ENCODE measurements at places on chromosomes 6 and 20.

- DNase-seq = no peak
Observed at GRCh38 chr20:4569865-4570264, 151.8 kb upstream of the PRND start.

DNA sequence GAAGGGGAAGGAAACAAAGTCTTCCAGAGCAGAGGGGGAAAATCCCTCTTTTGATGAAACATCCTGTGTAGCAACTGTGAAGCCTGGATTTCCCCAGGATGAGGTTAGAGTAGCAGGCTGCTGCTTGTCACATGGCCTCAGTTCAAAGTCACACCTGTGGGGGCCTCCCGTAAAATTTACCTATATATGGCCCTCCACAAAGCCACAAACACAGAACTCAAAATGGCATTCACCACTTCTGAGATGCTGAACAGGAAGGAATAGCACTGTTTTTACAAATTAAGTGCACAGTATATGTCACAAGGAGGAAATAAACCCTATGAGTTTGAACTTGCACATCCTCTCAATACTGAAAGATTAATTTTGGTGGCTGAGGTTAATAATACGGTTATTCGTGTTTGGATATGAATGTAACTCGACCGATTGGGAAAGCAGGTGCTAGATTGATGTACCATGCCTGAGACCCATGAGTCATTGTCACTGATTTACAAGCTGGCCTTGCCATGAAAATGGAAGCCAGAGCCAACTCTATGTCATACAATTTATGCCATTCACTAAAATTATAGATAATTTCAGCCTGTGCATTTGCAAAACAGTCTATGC lies 70.6 kb downstream of the SGK1 start:
- DNase-seq = peak; percentile 54

DNA sequence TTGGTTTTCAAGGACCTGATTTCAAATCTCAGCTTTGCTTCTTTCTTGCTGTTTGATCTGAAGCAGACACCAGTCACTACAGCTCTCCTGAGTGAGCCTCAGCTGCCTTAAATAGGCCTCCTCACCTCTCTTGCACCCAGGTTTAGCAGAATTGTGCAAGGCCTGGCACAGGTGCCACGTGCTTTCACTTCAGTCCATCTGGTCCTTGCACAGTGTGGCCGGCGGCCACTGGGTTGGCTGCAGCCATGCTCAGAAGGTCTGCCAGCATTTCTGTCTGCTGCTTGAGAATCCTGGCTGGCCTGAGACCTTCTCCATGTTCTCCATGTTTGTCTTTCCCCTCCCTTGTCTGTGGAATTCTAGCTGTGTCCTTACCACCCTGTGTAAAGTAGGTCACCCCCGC lies 14.5 kb upstream of the DAAM2 start:
- no peak for DNase-seq

DNA sequence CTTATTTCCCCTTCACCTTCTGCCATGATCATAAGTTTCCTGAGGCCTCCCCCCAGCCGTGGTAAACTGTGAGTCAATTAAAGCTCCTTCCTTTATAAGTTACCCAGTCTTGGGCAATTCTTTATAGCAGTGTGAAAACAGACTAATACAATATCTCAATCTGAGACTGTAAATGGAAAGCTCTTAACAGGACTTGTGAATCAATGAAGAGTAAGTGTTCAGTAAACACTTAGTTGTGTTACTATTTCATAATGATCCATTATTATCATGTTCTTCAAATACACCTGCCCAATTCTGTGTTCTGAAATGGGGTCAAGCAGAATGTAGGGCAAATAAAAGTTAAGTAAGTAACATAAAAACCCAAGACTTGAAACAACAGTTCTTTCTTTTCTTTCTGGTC lies 266.2 kb downstream of the TENT5A start:
- DNase-seq = no peak

DNA sequence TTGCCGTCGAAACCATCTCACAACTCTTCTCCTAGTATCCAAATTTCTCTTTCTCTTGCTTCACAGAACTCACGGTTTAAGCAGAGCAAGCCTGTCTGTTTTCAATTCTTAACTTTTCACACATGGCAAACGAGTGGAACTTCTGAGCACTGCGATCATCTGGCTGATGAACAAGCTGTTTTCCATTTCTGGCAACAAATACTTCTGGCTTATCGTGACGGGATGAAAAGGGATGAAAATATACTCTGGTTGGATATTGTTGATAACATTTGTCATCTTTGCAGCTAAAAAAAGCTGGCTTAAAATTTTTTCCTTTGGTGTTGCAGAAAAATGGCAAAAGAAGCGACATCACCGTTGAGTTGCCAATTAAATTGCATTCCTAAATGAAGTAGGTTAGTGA lies 515.2 kb upstream of the JARID2 start:
- DNase-seq = no peak

DNA sequence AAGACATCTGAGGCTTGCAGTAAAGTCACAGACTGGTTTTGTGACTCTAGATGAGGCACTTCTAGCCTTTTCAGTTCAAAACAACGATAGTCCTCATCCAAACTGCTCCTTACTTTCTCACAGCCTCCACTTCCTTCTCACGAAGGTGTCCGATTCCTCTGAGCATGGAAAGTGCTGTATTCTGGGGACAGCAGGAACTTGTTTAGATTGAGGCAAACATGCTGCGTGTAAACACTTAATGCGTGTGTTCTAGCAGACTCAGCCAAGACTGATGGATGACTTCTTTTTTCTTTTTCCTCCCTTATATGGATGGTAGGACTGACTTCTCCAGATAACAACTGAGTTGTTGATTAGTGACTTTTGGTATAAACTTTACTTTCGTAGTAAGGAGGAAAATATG lies 80.2 kb upstream of the PRDM1 start:
- DNase-seq = no peak

GRCh38 chr6:41017663-41018062 lies 21.4 kb downstream of the UNC5CL start:
- no peak for DNase-seq

GRCh38 chr6:52162940-52163908 lies 23.0 kb upstream of the IL17A start:
- no peak for DNase-seq

- DNase-seq = no peak
Observed at GRCh38 chr20:41014561-41015088, 14.0 kb upstream of the TOP1 start.

DNA sequence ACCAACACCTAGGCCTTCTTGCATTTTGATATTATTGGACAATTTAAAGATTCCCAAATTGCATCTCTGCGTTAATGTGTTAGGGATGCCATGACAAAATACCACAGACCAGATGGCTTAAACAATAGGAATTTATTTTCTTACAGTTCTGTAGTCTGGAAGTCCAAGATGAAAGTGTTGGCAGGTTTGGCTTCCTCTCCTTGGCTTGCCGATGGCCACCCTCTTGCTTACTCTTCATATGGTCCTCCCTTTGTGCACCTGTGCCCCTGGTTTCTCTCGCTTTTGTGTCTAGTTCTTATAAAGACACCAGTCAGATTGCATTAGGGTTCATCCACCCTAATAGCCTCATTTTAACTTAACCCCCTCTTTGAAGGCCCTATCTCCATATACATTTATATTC lies 842.4 kb upstream of the FLRT3 start:
- DNase-seq = no peak

DNA sequence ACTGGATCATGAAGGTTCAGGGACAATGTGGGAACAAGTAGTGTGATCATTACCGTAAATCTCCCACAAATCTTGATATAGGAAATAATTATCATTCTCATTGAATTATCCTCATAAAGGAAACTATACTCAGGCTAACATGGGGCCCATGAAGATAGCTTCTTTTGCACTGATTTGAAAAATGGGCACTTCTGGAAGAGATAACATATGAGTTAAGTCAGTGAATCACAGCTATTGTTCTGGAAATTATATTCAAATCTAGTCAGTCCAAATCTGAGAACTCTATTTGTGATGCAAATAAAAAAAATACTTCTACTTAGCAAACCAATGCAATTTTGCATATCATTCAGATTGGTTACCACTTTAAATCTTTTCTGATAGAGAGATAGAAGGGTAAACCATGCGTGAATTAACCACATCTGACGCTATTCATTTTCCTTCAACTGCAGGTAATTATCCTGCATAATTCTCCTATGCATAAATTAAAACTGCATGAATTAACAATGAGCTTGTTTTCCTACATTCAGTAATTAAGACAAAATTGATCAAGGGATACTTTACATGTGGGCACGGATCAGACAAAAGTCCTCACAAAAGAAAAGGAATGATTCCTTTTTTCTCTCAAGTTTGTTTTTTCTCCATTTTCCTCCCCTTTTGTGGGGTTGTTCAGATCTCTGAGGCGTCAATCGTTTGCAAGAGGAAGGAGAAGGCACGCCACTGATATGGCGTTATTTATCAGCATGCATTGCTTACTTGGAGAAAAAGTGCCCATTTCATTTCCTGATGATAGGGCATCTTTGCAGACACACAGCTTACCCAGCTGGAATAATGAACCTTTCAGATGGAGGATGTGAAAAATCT lies 36.4 kb downstream of the RIPOR2 start:
- DNase-seq = no peak

DNA sequence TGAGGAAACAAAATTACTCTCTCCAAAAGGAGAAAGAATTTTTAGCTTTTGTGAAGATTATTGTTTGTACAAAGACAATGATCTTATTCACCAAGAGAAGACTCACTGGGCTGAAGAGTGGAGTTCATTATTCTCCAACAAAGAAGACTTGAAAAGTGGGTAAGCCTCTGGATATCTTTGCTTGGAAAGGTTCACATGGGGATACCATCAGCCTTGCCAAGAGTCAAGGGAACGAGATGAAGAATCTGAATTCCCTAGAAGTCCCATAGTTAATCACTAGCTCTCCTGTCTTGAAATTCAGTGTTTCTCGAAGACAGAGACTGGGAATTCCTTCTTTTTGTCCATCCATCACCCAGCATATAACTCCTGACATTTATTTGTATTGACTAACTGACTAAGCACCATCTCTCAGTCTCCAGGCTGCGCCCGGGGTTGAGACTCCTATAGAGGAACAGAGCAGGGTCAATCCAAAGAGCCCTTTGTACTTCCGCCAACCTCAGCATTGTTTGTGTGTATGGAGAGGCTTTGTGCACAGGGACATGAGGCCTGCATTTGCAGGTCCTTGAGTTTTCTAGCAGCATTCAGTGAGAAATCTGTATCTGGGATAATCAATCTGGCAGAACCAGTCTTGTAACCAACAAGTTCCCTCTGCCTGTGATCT lies 461.9 kb downstream of the KIF16B start:
- DNase-seq = no peak

GRCh38 chr20:13898012-13898612 lies 92.3 kb downstream of the SEL1L2 start:
- DNase-seq = no peak

GRCh38 chr20:47533518-47534062 lies 31.9 kb downstream of the NCOA3 start:
- DNase-seq = no peak

GRCh38 chr6:131683479-131683878 lies 17.7 kb downstream of the OR2A4 start:
- no peak for DNase-seq

Measured in activated CD4-positive, alpha-beta T cell treated with anti-CD3 and anti-CD28 coated beads, Interleukin-2, amount 50 U/mL, for 4 hours (primary cell).